ENCODE measurements at places on chromosomes 11 and 22. TPM values are rescaled to one million over a fixed set of nuclear protein-coding genes. Genes with fewer than 3 reads are reported as not detected.
A peak's percentile ranks its signal among the peaks of the same experiment; 100 is the strongest.

GRCh38 chr22:25626624-25626990 is 62.1 kb downstream of the GRK3 start:
- no peaks in the 10 kb centered on the region for H3K36me3 ChIP-seq
- no peak overlapping the region for H3K4me3 ChIP-seq
- H3K27ac ChIP-seq, result no peak overlapping the region
- H3K4me1 ChIP-seq, result peaks cover 18% of the 10 kb centered on the region
- DNase-seq, result no peak

GRCh38 chr11:13223112-13223511 is 54.5 kb upstream of the BMAL1 start:
- DNase-seq, result no peak
- H3K27ac ChIP-seq, result no peak overlapping the region
- H3K36me3 ChIP-seq, result no peaks in the 10 kb centered on the region
- peaks cover 13% of the 10 kb centered on the region for H3K4me1 ChIP-seq
- no peaks in the 10 kb centered on the region for H3K27me3 ChIP-seq

DNA sequence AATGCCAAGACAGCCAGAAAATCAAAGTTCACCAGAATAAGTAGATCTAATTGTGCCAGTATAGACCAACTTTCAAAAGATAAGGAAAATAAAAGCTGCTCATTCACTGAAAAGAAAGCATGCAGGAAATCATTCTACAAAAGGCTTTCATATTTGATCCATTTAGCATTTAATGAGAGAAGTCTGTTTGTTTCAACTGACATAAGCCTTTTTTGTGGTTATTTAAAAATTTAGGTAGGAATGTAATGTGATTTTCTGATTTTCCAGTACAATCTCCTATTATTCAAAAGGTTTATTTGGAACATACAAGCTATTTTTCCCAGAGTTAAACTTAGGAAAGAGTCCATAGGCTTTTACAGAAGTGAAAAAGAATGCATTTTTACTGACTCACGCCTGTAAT is 92.7 kb downstream of the SBF2 start:
- H3K27me3 ChIP-seq, result no peaks in the 10 kb centered on the region
- H3K4me3 ChIP-seq, result no peak overlapping the region
- peak overlapping the region; percentile 62 for H3K27ac ChIP-seq
- H3K36me3 ChIP-seq, result peaks cover 8% of the 10 kb centered on the region
- DNase-seq, result no peak

GRCh38 chr11:121467965-121468364 is 15.2 kb upstream of the SORL1-AS1 start:
- H3K27ac ChIP-seq, result no peak overlapping the region
- H3K4me3 ChIP-seq, result no peak overlapping the region
- DNase-seq, result no peak
- H3K36me3 ChIP-seq, result no peaks in the 10 kb centered on the region

DNA sequence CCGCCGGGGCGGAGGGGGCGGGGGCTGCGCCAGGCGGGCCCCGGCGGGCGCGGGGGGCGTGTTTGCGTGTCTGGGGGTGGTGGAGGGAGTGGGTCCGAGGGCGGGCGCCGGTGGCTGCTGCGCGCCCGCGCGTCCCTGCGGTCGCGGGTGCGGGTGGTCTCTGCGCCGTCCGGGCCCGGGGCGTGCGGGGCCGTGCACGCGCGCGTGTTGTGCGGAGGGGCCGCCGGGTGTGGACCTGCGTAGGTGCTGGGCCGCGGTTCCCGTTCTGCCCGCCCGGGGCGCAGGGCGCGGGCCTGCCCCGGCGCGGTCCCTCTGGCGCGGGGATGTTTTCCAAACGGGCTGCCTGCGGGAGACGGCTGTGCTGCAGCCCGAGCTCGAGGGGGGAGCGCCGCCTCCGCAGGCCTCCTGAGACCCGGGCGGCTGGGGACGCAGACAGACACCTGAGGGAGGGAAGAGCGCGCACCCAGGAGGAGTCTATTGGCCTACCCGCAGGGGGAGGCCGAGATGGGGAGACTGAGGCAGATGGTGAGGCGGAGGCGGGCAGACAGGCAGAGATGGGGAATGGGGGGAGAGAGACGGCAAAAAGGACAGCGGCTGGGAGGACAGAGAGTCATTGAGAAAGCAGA is 442 bp downstream of the PELI3 start:
- no peaks in the 10 kb centered on the region for H3K27me3 ChIP-seq
- H3K36me3 ChIP-seq, result peaks cover 3% of the 10 kb centered on the region
- H3K4me3 ChIP-seq, result peak overlapping the region; percentile 78
- no peak for DNase-seq
- H3K27ac ChIP-seq, result no peak overlapping the region

GRCh38 chr11:22458161-22458560 is 120.0 kb downstream of the SLC17A6 start:
- no peaks in the 10 kb centered on the region for H3K36me3 ChIP-seq
- no peak for DNase-seq
- H3K27me3 ChIP-seq, result no peaks in the 10 kb centered on the region
- peaks cover 6% of the 10 kb centered on the region for H3K4me1 ChIP-seq
- no peak overlapping the region for H3K27ac ChIP-seq

GRCh38 chr11:14118072-14118471 is 155.5 kb downstream of the SPON1 start:
- H3K27ac ChIP-seq, result no peak overlapping the region
- H3K4me1 ChIP-seq, result no peaks in the 10 kb centered on the region

DNA sequence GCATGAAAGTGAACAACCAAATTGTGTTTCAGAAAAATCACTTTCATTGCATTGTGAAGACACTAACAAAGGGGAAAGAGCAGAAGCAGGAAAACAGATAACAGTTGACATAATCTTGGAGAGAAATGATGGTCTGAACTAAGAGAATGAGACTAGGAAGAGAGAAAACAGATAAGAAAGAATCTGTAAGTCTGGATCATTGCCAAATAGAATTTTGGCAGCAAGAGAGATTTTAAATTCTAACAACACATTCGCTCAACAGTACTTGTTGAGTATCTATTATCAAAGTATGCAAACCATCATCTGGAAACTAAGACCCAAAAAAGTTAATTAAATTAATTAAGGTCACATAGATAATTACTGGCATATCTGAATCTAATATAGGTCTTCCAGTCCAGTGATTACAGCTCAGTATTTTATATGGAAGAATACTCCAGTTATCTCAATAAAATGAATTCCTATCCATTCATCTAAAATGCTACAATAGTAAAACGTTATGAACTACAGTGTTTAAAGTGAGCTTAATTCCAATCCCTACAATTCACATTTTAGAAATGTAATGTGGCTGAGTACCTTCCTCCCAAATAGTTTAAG is 166.7 kb upstream of the FAT3 start:
- H3K27me3 ChIP-seq, result peaks cover 27% of the 10 kb centered on the region
- no peak overlapping the region for H3K4me3 ChIP-seq
- H3K27ac ChIP-seq, result no peak overlapping the region
- DNase-seq, result no peak
- H3K36me3 ChIP-seq, result no peaks in the 10 kb centered on the region

- peak; percentile 92 for DNase-seq
- H3K36me3 ChIP-seq, result peaks cover 46% of the 10 kb centered on the region
- no peaks in the 10 kb centered on the region for H3K4me1 ChIP-seq
- no peak overlapping the region for H3K4me3 ChIP-seq
Observed at GRCh38 chr11:3037040-3037944, 19.9 kb downstream of the CARS1 start.

The DNAJB13 gene
- not detected for total RNA-seq

The LRP5 gene
- 61.0 TPM for total RNA-seq

The FXYD2 gene
- total RNA-seq, result not detected

- no peaks in the 10 kb centered on the region for H3K27me3 ChIP-seq
- peaks cover 6% of the 10 kb centered on the region for H3K36me3 ChIP-seq
- H3K27ac ChIP-seq, result no peak overlapping the region
- peaks cover 22% of the 10 kb centered on the region for H3K4me1 ChIP-seq
- no peak overlapping the region for H3K4me3 ChIP-seq
- no peak for DNase-seq
Observed at GRCh38 chr11:47149782-47150181, 26.9 kb downstream of the ARFGAP2 start.

The UCP3 gene
- total RNA-seq, result 1.3 TPM

DNA sequence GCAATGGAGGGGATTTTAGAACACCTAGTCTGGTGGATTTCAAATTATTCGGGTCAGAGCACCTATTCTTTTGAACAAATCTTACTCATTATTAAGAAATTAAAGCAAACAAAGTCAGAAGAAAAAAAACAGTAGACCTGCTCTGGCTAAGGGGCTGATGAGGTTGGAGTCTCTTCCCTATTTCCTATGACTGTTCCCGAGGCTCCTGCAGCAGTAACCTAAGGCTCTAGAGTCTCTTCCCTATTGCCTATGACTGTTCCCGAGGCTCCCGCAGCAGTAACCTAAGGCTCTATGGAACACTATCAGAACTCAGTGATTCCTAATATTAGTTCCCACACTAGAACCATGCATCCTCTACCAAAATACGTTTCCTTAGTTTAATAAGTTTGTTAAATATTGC is 607.9 kb downstream of the NTM start:
- H3K27me3 ChIP-seq, result no peaks in the 10 kb centered on the region
- H3K36me3 ChIP-seq, result no peaks in the 10 kb centered on the region
- DNase-seq, result no peak
- no peak overlapping the region for H3K27ac ChIP-seq

The HTR3B gene
- total RNA-seq, result not detected

The NPTXR gene
- 37.5 TPM for total RNA-seq

DNA sequence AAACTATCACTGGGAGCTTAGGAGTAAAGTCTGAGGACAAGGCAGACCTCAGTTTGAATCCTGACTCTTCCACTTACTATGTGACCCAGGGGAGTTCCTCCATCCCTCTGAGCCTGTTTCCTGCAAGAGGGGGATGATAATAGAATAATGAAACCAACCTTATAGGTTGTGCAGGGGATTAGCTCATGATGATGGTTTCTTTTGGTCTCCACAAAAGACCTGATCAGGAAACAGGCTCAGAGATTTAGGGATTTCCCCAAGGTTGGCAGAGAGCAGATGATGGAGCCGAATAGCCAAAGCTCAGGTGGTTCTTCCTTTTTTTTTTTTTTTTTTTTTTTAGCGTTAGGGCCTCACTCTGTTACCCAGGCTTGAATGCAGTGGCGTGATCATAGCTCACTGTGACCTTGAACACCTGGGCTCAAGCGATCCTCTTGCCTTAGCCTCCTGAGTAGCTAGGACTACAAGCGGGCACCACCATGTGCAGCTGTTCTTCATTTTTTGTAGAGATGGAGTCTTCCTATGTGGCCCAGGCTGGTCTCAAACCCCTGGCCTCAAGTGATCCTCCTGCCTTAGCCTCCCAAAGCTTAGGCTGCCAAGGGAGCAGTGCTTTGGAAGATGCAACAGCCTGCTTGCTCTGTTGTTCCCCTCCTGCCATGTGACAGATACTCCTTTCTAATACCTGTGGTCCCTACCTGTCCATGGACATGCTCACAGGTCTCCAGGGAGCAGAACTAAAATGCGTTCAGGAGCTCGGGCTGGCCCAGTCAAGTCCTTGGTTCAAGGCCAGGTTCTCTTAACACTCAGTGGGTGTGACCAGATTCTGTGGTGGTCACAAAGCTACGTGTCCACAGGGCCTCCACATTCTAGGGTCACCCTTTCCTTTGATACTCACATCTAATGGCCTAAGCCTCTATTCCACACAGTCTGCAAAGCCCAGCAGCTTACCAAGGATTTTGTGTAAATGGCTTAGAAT is 22.3 kb downstream of the PATZ1 start:
- H3K4me1 ChIP-seq, result no peaks in the 10 kb centered on the region
- peaks cover 22% of the 10 kb centered on the region for H3K36me3 ChIP-seq
- no peak overlapping the region for H3K27ac ChIP-seq
- no peak overlapping the region for H3K4me3 ChIP-seq

The OR52N4 gene
- not detected for total RNA-seq

- H3K27ac ChIP-seq, result no peak overlapping the region
- H3K27me3 ChIP-seq, result peaks cover 50% of the 10 kb centered on the region
- peak overlapping the region; percentile 63 for H3K4me3 ChIP-seq
- H3K4me1 ChIP-seq, result peaks cover 9% of the 10 kb centered on the region
Observed at GRCh38 chr11:74730571-74731260, 510 bp downstream of the CHRDL2 start.

GRCh38 chr11:95549301-95549700 is 240.3 kb downstream of the FAM76B start:
- no peak overlapping the region for H3K27ac ChIP-seq
- H3K36me3 ChIP-seq, result no peaks in the 10 kb centered on the region
- H3K4me3 ChIP-seq, result no peak overlapping the region
- H3K4me1 ChIP-seq, result peaks cover 27% of the 10 kb centered on the region
- no peak for DNase-seq

GRCh38 chr11:106077609-106078455 is at the start of gene AASDHPPT:
TSS of gene AASDHPPT (plus strand) at chr11:106077662. CDS start at chr11:106077711, 49 bp downstream.
- peaks cover 34% of the 10 kb centered on the region for H3K4me1 ChIP-seq
- peak within 1 kb of the TSS; percentile 93 for H3K4me3 ChIP-seq
- DNase-seq, result no peak
- peak within 1 kb of the TSS; percentile 96 for H3K27ac ChIP-seq

- H3K27ac ChIP-seq, result no peak overlapping the region
- H3K4me1 ChIP-seq, result peaks cover 5% of the 10 kb centered on the region
- H3K4me3 ChIP-seq, result no peak overlapping the region
- no peaks in the 10 kb centered on the region for H3K27me3 ChIP-seq
Observed at GRCh38 chr11:34213366-34213765, 107.9 kb downstream of the NAT10 start.

The BDNF gene
- total RNA-seq, result 4.4 TPM

DNA sequence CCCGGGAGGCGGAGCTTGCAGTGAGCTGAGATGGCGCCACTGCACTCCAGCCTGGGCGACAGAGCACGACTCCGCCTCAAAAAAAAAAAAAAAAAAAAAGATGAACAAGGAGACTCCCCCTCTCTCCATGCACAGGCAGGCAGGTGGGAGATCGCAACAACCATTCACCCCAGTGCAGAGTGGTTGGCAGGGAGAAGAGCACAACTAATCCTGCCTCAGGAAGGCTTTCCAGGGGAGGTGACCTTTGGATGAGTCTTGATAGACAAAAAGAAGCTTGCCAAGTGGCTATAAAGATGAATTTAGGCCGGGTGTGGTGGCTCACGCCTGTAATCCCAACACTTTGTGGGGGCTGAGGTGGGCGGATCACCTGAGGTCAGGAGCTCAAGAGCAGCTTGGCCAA is 30.0 kb downstream of the FLRT1 start:
- peaks cover 3% of the 10 kb centered on the region for H3K4me1 ChIP-seq
- H3K27me3 ChIP-seq, result no peaks in the 10 kb centered on the region
- no peak overlapping the region for H3K27ac ChIP-seq
- no peak for DNase-seq

DNA sequence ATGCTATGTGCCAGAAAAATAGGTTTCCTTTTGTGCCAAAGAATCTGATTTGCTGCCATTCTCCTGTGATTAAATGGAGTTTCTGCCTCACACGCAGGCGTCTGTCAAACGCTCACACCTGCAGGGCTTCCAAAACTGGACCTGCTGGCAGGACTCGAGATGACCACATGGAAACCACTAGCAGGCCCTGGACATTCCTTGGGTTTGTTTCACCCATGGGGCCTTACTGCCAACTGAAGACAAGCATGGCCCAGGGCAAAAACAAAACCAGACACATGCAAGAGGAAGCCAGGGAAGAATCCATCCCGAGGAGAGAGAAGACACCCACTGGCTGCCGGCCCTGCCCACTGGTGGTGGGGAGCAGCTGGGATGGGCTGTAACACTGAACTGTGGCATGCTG is 55.9 kb upstream of the MN1 start:
- peaks cover 50% of the 10 kb centered on the region for H3K4me1 ChIP-seq
- no peak for DNase-seq
- peaks cover 32% of the 10 kb centered on the region for H3K36me3 ChIP-seq
- no peak overlapping the region for H3K4me3 ChIP-seq
- H3K27ac ChIP-seq, result peak overlapping the region; percentile 41
- H3K27me3 ChIP-seq, result no peaks in the 10 kb centered on the region

GRCh38 chr11:57072640-57073039 is 83.9 kb downstream of the OR5AK2 start:
- H3K27ac ChIP-seq, result peak overlapping the region; percentile 71
- H3K36me3 ChIP-seq, result no peaks in the 10 kb centered on the region
- no peak overlapping the region for H3K4me3 ChIP-seq
- no peaks in the 10 kb centered on the region for H3K27me3 ChIP-seq
- H3K4me1 ChIP-seq, result peaks cover 44% of the 10 kb centered on the region
- no peak for DNase-seq

Data from chondrocyte (in vitro differentiated cells).